Esophagus squamous epithelium (tissue), 5 donors: ENCODE measurements at places on chromosomes 1 and 21.

DNA sequence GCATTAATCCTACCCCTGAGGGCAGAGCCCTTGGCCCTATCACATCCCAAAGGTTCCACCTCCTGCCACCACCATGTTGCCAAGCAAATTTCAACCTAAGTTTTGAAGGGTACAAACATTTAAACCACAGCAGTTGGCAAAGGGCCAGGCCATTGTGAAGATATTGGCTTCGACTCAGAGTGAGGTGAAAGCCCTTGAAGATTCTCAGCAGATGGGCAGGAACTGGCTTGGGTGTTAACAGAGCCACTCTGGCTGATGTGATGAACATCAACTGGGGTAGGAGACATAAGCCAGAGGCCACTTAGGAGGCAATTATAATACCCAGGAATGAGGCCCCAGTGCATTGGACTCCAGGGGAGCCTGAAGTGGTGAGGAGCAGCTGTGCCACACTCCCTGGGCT, 207.7 kb upstream of the KAZN start:
- DNase-seq, result no peak

DNA sequence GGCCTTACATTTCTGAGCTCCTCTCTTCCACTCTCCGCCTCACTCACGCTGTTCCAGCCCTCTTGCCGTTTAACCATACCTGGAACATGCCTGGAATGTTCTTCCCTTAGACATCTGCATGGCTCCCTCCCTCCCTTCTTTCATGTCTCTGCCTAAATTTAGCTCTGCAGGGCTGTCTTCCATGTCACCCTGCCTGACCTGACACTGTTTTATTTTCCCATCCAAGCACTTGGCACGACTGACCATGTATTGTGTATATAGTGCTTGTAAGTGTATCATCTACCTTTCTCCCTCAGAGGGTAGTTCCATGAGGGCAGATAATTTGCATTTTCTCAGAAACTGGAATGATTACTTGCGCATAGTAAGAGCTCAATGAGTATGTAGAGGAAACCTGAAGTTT, 47.3 kb downstream of the ST6GALNAC3 start:
- no peak for DNase-seq

GRCh38 chr1:25643929-25644328, 27.3 kb downstream of the MAN1C1 start:
- no peak for DNase-seq

GRCh38 chr1:39642796-39643195, 3.4 kb upstream of the HEYL start:
- no peak for DNase-seq

- DNase-seq, result no peak
Measured at GRCh38 chr1:229157480-229157879, 113.4 kb upstream of the RAB4A start.

GRCh38 chr1:209881619-209882018, 53.8 kb downstream of the UTP25 start:
- DNase-seq, result no peak

DNA sequence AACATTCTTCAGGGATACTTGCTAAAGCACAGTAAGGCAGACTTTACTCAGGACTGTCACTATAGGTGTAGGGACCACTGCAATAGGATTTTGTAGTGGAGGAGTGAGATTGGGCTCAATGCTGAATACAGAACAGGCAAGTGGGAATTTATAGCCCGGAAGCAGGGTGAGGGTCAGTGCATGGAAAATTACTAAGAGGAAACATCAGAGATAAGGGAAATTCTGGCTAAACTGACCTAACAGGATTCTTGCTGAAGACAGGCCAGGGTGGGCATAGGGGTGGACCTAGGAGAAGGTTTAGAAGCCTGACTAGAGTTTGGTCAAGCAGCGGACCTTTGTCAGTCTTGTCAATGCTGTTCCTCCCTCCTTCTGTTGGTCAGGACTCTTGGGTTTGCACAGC, 20.8 kb upstream of the ZNF362 start:
- no peak for DNase-seq

GRCh38 chr1:161219078-161219892, 4.1 kb downstream of the APOA2 start:
- DNase-seq, result no peak

DNA sequence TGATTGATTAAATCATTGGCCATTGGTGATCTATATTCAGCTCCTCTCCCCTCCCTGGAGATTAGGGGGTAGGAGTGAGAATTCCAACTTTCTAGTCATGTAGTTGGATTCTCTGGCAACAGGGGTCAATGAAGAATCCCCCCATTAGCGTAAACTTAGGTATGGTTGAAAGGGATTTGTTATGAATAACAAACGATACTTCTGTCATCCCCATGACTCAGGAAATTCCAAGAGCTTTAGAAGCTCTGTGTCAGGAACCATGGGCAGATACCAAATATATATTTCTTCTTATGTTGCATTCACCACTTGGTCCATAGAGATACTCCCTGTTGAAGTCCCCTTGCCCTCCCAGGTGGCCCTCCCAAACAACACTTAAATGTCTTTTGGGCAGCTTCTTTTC, 124.5 kb downstream of the DNM3 start:
- DNase-seq, result no peak

DNA sequence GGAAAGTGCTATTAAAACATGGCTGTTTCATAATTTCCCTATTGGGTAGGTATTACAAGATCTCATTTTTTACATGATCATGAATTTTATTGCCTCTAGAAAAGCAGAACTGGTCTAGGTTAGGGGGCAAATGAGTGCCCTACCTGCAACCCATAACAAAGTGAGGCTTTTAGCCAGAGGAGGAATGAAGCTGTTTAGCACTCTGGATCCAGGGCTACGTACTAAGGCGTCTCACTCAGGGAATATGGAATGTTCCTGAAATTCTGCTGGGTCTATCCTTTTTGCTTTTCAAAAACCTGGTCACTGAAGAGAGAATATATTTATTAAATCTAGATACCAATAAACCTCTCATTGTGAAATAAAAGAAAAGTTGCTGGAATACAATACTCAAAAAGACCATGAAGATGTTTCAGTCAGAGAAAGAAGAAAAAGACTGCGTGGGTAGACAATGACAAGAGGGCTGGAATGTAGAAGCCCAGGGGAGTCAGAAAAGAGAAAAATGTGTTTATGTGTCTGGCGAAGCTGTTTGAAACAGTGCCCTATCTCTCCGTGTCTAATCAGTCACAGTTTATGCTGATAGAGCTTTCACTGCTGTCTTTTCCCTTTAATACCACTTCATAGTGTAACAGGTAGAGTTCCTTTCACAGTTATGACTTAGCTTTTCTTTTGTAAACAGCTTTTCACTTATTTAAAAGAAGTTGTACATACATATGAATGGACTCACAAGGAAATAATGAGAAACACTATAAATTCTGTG, 25.0 kb upstream of the SYDE2 start:
- DNase-seq, result no peak

DNA sequence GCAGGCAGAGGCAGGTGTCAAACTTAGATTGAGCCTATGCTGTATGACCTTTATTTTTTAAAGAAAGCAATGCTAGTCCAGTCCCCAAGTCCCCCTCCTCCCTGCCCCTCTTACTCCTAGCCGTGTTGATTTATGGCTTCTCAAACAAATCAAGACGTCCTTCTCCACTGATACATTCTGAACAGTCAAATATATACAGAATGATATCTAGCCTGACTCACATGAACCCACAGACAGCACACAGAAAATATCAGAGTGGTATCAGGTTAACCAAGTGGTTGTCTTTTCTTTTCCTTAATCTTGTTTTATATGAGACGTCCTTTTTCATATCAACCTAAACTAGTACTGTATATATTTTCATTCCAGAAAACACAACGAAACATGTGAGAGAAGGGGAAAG, 13.4 kb downstream of the DAB1 start:
- no peak for DNase-seq

DNA sequence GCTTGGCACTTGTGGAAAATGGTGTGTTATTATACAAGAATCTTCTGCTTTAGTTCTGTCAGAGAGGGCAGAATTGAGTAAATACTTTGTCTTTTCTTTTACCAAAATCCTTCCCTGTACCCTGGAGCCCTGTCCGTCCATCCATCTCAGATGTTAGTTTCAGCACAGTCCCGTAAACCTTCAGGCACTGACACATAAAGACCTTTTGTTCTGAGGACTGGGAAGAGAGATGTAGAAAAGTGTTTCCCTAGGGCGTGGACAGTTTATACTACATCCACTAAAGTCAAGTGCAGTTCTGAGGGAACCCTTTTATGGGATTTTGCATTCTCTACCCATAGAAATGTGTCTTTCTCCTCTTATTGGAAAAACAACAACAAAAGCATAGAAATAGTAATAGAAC, 162.4 kb downstream of the PDE4B start:
- no peak for DNase-seq

DNA sequence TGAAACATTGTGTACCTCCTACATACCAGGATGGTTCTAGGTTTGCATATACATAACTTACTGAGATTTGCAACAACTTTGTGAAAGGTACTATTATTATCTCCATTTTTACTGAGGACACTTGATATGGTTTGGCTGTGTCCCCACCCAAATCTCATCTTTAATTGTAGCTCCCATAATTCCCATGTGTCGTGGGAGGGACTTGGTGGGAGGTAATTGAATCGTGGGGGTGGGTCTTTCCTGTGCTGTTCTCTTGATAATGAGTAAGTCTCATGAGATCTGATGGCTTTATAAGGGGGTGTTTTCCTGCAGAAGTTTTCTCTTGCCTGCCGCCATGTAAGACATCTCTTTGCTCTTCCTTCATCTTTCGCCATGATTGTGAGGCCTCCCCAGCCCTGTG, 40.1 kb downstream of the IGSF21 start:
- DNase-seq, result no peak

- DNase-seq, result no peak
Measured at GRCh38 chr1:221729771-221730330, 12.0 kb downstream of the DUSP10 start.

GRCh38 chr1:210434223-210434622, 105.5 kb downstream of the HHAT start:
- DNase-seq, result no peak

- no peak for DNase-seq
Measured at GRCh38 chr21:33026878-33027400, 1.2 kb downstream of the OLIG2 start.

- DNase-seq, result no peak
Measured at GRCh38 chr1:210571356-210572284, 242.9 kb downstream of the HHAT start.

GRCh38 chr1:181208083-181208482, 119.6 kb downstream of the IER5 start:
- DNase-seq, result no peak

- no peak for DNase-seq
Measured at GRCh38 chr1:240492832-240493440, 119.0 kb downstream of the GREM2 start.

DNA sequence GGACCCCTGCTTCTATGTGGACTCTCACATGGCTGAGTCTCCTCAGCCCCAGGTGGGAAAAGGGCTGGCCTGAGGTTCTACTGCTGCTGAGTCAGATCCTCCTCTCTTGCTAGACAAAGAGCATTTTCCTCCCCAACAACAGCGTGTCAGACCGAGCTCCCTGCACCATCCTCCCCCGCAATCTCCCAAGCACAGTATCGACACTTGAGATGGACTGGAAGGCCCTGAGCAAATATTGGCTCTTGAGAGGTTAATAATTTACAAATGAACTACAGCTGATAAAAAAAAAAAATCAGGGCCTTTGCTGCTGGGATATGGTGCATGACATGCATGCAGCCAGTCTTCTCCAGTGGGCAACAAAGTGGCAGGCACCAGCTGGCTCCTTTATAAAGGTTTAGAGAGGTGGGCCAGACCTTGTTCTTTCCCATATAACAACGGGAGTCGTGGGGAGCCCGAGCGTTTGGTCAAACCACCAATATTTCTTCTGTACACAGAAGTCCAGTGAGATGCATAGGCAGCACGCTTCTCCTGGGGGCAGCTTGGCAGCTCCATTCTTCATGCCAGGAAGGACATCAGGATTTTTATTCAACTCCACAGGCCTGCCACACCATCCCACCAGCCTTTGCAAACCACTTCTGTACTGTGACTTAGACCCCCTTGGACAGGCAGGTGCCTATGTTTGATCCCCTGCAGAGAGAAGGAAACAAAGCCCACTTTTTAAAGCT, 55.4 kb upstream of the CAMK1G start:
- DNase-seq, result no peak

DNA sequence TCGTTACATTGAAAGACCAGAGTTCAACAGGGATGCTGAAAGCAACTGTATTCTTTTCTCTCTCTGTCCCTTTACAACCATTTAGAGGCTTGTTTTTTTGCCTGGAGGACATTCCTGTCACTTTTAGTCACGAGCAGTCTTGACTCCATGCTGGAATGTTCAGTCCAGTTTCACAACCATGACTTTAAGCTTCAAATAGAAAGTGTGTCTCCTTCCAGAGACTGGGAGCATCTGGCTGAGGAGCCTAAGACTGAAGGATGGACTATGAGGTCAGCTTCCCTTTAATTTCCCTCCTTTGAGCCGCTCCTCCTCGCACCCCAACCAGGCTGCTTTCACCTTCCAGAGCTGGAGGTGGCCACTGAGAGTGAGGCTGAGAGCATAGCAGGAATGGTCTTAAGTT, 10.5 kb upstream of the RYR2 start:
- no peak for DNase-seq

- no peak for DNase-seq
Measured at GRCh38 chr1:2151911-2152310, 42.7 kb downstream of the FAAP20 start.

GRCh38 chr1:5250336-5250735, 595.9 kb downstream of the AJAP1 start:
- no peak for DNase-seq

- DNase-seq, result no peak
Measured at GRCh38 chr1:30895944-30896660, 12.5 kb downstream of the SDC3 start.

DNA sequence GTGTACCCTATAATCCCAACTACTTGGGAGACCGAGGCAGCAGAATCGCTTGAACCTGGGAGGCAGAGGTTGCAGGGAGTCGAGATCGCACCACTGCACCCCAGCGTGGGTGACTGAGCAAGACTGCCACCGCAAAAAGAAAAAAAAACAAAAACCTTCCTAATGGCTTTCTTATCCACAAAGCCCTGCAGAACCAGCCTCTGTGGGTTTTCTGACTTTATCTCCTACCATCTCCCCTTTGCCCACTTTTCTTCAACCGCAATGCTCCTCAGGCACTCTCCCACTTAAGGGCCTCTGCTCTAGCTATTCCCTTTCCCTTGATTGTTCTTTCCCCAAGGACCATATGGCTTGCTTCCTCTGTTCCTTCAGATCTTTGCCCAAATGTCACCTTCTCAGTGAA, 67.9 kb upstream of the PUM1 start:
- DNase-seq, result no peak

- DNase-seq, result no peak
Measured at GRCh38 chr1:92441697-92442342, 44.9 kb downstream of the GFI1 start.

DNA sequence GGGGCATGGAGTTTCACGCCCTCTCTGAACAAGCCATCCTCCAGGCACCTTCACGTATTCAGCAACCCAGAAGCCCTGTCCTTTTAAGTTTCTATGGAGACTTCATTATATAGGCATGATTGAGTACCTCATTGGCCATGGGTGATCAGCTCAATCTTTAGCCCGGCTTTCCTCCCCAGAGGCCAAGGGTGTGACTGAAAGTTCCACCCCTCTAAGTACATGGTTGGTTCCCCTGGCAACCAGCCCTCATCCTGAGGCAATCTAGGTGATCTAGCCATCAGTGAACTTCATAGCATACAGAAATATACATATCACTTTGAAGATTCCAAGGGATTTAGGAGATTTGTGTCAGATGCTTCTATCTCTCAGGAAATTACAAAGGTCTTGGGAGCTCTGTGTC, 21.3 kb upstream of the DHX9 start:
- DNase-seq, result no peak
